ENCODE measurements at places on chromosomes 16 and 17.

GRCh38 chr17:4858882-4859260 lies 25.7 kb downstream of the MINK1 start:
- DNase-seq: no peak

DNA sequence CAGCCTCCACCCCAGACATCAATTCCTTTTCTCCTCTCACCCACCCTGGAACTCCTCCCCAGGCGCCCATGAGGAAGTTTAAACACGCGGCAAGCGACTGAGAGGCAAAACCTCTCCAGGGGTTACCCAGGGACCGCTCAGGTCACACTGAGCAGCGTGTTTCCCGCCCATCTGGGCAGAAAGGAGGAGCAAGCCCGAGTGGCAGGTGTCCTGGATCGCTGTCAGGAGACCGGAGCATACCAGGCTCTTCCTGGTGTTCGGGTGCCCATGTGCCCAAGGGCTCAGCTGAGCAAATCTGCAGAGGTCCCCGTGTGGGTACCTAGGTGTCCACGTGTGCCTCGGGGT lies 491 bp downstream of the SLC25A19 start:
- no peak for DNase-seq

GRCh38 chr16:87416826-87417527 lies 24.8 kb downstream of the MAP1LC3B start:
- no peak for DNase-seq

DNA sequence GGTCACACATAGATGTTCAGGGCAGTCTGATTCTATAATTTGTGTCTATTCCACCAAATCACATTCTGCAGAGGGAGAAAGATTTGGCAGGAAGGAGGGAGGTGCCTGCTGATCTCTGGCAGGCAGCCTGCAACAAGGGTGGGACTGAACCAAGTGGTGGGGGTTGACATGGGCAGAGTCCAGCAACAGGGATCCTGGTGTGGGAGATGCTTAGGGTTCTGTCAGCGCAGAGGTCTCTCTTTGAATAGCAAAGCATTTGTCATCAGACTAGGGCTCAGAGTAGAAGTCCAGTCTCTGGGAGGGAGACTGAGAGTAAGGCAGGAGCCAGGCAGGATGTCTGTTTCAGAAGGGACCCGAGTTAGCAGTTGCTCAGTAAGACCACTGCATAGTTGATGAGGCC lies 94.6 kb downstream of the UTP18 start:
- no peak for DNase-seq

DNA sequence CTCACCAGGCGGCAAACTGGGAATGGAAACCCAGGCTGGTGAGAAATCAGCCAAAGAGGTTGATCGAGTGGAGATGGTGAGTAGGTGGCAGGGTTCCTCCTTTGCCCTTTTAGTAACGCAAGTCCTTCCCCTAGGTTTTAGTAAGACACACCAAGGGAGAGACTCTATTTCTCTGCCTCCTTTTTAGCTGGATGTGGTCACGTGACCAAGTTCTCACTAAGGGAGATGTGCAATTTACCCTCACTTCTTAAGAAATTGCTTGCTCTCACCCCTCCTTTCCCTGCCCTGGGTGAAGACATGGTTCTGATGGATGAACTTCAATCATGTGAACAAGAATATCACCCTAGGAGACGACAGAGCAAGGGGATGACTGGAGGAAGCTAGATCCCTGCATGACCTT lies 99.8 kb upstream of the FOXF1 start:
- no peak for DNase-seq

DNA sequence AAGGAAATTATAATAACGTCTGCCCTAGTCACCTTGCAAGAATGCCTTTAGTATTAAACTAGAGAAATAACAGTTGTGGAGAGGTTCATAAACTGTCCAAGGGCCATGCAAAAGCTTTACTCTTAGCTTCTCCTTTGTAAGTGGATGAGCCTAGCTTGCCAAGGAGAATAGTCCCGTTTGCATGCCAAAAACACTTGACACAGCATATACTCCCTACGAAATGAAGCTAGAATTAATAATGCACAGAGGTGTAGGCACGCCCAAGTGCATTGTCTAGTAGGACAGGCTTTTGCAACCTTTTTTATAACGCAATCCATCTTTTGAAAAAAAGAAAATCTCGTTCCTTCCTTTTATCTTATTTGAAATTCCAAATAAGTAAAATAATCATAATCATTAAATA lies 12.8 kb upstream of the CDRT4 start:
- DNase-seq: no peak

DNA sequence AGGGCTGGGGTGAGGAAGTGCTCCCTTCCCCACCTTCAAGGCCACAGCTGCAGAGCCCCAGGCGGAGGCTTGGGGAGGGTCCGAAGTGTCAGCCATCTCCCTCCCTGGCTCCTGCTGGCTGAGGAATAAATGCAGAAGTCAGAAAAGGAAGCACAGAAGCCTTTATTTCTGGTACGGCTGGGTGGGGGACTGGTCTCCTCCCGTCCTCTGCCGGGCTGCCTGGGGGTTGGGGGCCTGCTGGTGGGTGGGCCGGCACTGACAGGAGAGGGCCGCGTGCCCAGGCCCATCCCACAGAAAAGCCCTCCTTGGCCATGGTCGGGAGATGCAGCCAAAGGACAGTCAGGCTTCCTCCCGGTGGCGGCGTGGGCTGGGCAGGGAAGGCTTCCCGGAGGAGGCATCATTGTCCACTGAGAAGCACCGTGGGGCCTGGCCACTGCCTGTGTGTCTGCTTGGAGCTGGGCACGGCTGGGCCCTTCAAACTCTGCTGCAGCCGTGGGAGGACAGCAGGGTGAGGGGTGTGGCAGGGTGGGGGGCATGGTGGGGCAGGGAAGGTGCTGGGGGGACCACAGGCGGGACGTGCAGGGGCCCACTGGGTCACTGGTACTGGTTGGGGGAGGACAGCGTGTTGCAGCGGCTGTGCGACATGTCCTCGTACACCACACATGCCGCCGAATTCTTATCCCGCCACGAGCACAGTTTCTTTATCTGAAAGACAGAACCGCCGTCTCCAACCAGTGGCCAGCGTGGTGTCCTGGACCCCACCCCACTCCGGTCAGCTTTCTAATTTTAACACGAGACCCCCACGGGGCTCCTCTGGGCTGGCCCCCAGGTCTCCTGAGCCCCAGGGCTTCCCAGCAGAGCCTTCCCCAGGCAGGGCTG lies 2.4 kb downstream of the CD7 start:
- DNase-seq: no peak

GRCh38 chr16:58205276-58206036 lies 7.5 kb upstream of the CSNK2A2 start:
- no peak for DNase-seq

DNA sequence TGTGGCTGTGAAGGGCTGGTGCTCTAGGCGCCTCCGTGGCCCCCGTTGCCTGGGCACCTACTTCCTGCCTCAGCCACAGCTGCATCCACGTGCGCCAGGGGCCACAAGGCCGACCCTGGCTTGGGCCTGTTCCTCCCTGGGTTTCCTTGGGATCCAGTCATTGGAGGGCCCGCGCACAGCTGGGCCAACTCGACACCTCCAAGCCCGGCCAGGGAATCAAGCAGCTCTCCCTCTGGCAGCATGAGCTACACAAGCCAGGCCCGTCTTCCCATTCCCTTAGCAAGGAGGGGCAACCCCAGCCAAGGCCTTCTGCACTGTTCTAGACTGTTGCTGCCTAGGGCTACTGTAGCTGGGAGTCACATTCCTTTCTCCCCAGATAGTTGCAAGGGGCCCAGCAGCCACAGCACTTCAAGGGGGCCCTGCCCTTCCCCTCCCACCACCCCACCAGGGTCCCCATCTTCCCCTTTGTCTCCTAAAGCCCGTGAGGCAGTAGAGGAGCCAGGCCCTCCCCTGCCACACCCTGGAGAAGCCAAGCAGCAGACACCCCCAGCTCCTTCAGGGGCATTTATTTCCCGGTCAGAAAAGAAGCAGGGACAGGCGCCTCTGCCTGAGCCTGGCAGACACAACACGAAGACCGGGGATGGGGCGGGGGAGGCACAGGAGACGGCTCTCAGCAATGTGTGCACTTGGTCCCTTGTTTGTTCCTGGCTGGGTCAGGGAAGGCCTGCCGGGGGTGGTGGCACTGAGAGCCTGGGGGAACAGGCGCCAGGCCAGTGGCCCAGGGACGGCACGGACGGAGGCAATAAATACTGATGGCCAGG lies 3.8 kb downstream of the ARHGDIA start:
- no peak for DNase-seq

GRCh38 chr17:64781014-64781756 lies 119.1 kb upstream of the SMURF2 start:
- peak; percentile 35 for DNase-seq

DNA sequence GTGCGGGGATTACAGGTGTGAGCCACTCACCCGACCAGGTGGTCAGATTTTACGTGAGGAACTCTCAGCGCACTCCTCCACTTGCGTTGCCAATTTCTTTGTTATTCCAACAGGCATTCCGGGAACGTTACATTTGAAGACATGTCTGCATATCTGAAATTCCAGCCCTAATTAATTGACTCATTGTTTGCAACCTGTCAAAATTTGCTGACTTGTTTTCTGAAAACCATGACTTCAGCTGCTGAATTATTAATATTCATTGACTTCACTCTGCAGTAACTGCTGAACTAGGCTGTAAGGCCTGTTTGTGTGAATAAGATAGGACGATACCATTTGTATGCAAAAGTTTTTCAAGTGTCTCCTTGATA lies 16.6 kb downstream of the G6PC1 start:
- DNase-seq: no peak

DNA sequence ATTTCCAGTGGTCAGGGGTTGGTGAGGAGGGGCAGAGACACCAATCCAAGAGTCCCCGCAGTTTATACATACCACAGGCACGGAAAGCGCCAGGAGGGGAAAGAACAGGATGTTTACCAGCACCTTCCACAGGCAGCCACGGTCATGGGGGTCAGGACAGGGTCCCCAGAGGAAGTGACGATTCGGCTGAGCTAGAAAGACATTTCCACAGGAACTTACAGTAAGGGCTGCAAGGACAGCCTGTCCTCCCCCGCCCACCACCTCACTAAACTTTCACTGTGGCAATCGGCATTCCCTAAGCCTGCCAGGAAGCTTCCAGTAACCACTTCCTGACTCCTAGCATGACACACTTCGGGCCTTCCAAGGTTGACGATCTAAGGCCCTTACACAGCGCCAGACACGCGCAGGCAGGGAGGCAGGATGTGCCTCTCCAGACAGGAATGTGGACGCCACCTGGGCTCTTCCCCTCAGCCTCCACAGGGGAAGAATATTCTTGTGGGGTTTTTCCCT lies 1.2 kb upstream of the MT2A start:
- no peak for DNase-seq

DNA sequence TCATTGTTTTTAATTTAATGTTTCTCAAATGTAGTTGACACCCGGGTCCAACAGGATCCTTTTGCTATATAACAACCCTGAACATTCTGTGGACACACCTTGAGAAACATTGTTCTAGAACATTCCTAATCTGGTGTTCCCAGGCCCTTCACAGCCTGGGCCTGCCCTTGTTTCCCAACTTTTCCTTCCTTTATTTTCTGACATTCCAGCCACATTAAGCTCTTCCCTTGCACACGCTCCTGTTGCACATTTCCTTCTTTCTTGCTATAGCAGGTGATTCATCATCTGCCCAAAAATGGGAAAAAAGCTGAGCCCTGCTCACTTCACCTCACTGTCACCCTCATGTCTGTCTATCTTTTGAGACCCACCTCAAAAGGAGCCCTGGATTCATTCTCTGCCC lies 67.9 kb upstream of the MARCHF10 start:
- DNase-seq: no peak

DNA sequence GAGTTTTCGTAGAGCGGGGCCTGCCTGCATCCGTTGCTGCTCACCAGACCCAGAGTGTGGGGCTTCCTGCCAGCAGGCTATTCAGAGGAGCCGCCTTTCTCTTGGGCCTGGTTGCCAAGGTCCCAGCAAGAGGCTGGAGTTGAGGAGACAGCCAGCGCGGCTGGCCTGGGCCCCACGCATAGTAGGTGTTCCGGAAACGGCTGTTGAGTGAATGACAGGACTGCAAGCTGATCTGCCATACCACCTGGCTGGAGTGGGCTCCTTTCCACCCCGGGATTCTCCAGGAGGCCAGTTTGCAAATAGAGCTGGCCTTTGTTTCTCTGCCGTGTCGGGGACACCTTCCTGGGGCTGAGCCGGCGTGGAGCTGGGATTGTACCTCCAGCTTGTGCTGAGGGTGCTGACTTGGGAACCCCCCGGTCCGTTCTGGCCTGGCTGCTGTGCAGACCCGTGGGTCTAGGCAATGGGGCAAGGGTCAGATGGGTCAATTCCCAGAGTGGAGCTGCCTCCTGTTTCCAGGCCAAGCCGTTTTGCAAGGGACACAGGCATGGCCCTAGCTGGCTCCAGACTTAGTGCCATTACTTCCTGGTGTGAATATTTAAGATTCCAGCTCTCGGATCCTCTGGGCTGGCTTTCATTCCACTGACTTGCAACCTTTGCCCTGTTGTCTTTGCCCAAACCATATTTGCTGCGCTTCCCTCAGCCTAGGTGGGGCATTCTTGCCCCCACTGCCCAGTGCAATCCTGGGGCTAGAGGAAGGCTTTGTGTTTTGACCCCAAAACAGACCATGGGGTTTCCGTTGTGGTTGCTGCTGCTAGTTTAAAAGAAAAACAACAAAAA lies 68.8 kb downstream of the CMIP start:
- no peak for DNase-seq

- no peak for DNase-seq
These were observed 6.2 kb downstream of the LLGL2 start for GRCh38 chr17:75531721-75532072.

GRCh38 chr17:52696362-52696761 lies 537.8 kb upstream of the CA10 start:
- DNase-seq: no peak

- no peak for DNase-seq
These were observed 57.2 kb upstream of the VPS4A start for GRCh38 chr16:69253870-69254341.

DNA sequence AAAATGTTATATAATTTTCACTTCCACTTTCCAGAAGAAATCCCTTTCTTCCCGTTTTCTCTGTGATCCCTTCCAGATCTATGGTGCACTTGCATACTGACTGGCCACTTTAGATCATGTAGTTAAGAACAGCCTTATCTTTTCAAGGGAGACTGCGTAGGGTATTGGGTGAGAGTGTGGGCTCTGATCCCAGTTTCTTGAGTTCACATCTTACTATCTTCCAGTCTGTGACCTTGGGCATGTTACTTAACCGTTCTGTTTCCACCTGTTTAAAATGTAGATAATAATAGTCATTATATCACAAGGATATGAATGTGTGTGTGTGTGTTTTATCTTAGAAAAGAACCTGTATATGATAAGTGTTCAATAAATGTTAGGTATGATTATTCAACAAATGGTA lies 83.7 kb downstream of the TANGO6 start:
- DNase-seq: no peak

- no peak for DNase-seq
These were observed 52.2 kb downstream of the DNAH17 start for GRCh38 chr17:78524870-78525510.

DNA sequence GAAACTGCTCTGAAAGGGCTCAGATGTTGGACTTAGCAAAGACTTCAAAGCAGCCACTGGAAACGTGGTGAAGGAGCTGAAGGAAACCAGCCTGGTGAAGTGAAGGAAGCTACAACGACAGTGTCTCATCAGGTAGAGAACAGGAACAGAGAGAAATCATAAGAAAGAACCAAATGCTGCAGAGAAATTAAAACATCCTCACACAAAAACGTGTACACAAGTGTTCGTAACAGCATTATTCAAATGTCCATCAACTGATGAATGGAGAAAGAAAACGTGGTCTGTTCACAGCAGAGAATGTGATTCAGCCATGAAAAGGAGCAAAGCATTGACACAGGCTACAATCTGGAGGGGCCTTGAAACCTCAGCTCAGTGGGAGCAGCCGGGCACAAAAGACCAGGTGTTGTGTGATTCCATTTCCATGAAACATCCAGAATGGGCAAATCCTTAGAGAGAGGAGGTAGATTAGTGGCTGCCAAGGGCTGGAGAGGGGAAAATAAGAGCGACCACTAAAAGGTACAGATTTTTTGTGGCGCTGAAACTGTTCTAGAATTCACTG lies 26.9 kb downstream of the IFT140 start:
- no peak for DNase-seq

All from activated T-cell treated with anti-CD3 and anti-CD28 coated beads for 24 hours (primary cell).